Heart left ventricle (tissue), 16 donors: ENCODE measurements at places on chromosomes 2 and 18. TPM values are rescaled to one million over a fixed set of nuclear protein-coding genes. Genes with fewer than 3 reads are reported as not detected.

DSG4 gene
- total RNA-seq: not detected

SDC1 gene
- 0.66 TPM for total RNA-seq

LCT gene
- not detected for total RNA-seq

REG1A gene
- 2.8 TPM for total RNA-seq

RBM44 gene
- total RNA-seq: 0.44 TPM

MGAT5 gene
- total RNA-seq: 103 TPM

ALS2 gene
- 45.1 TPM for total RNA-seq

SLC4A3 gene
- 457 TPM for total RNA-seq

- DNase-seq: no peak
Observed at GRCh38 chr18:32262092-32262491, 72.3 kb downstream of the MEP1B start.

- no peak for DNase-seq
Observed at GRCh38 chr2:98016908-98017670, 21.3 kb upstream of the TMEM131 start.

GRCh38 chr2:29620890-29621289 lies 300.5 kb downstream of the ALK start:
- DNase-seq: no peak

- DNase-seq: no peak
Observed at GRCh38 chr2:660586-661359, 16.4 kb downstream of the TMEM18 start.

DNA sequence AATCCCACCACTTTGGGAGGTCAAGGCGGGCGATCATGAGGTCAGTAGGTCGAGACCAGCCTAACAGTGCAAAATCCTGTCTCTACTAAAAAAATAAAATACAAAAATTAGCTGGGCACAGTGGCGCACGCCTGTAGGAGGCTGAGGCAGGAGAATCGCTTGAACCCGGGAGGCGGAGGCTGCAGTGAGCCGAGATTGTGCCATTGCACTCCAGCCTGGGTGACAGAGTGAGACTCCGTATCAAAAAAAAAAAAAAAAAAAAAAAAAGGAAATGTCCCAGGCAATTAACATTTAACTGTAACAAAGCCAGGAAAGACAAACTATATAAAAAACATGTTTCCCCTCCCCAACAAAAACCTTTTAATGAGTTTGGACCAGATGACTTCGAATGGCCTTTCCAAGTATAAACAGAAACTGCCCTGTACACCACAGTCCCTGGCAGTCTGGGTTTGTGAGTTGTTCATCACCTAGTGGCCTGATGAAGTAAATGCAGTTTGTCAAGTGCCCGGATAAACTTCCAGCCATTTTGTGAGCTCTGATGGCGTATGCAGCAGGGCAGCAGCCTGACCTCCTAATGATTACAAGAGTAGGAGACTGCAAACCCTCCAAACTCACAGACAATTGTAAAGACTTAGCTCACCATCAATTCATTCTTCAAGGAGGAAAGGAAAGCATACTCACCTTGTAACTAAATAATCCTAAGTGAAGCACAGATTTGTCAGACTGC lies 16.6 kb upstream of the PCBP1 start:
- peak; percentile 81 for DNase-seq

DNA sequence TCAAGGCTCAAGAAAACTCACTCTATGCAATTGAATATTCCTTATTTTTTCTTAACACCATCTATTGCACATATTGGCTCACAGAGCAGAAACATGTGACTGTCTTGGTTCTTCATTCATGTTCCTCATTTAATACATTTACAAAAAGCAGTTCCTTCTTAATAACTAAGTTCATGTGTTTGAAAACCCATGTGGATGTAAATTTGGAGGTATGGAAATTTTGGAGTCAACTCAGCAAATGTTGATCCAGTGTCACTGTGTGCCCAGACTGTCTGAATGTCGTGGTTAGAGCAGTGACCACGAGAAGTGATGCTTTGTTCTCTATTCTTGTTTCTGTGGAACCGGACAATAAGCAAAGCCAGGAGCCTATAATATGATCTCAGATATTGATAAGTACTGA lies 299.1 kb downstream of the SETBP1 start:
- DNase-seq: no peak

DNA sequence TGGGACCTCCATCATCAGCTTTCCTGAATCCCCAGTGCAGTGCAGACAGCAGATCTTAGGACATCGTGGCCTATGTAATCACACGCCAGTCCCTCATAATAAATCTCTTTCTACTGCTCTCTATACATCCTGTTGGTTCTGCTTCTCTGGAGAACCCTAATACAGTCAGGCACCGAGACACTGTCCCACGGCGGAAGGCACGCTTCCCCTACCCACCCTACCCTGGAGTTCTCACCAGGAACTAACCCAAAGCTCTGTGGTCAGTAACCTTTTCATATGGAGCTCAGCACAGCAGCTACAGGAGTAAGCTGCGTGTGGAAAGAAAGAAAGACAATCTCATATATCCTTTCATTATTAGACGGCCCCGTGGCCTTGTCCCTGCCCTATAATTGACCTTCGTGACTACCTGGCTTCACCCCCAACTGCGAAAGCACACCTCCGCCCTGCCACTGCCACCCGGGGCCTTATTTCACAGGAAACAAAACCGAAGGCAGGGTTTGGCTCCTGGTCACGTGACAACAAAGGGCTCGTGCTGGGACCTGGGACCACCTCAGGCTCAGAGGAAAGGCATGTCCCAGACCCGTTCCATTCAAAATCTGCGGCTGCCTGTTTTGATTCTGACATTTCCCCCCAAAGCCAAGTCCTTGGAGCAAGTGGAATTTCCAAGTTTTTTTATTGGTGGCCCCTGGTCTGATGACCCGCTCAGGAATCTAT lies 99.7 kb upstream of the ODC1 start:
- no peak for DNase-seq

DNA sequence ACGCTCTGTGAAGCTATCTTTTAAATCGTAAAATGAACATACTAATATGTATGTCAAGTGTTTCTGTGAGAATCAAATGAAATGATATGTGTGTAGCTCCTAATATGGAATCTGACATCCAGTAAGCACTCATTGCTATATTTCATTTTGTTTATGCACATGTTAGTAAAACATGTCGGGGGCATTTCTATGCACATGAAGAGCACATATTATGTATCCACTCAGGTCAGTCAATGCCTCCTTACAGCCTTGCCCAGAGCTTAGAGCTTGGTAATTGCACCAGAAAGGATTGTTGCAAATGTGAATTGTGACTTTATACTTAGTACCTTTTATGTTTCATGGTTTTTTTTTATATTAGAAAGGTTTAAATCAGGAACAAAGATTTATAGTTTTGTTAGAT lies 463.7 kb upstream of the HNMT start:
- DNase-seq: no peak

DNA sequence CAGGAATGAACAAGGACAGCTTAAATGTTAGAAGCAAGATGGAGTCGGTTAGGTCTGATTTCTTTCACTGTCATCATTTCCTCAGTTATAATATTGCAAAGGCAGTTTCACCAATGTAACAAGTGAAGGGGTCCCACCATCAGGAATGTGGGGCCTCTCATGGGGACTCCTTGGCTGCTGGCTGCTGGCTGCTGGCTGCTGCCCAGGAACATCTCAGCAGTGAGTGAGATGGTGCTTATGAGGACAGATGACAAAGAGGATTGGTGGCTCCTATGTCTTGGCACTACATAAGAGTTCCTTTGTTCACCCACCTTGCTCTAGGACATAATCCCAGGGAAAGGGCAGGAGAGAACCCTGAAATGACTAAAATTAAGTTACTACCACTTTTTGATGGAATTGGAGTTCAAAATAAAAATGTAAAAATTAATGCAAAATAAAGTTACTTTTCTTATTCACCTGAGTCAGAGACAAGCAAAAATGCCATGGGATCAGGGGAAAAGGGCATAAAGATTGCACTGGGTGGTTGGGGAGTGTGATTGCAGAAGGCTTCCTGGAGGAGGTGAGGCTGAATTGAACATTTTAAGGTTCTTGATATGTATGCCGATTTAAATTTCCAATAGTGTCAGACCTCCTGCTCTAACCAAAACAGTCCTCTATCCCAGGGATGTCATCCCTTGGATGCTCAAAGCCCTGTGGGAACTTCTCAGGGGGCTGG lies 23.4 kb downstream of the TMEM177 start:
- DNase-seq: no peak

DNA sequence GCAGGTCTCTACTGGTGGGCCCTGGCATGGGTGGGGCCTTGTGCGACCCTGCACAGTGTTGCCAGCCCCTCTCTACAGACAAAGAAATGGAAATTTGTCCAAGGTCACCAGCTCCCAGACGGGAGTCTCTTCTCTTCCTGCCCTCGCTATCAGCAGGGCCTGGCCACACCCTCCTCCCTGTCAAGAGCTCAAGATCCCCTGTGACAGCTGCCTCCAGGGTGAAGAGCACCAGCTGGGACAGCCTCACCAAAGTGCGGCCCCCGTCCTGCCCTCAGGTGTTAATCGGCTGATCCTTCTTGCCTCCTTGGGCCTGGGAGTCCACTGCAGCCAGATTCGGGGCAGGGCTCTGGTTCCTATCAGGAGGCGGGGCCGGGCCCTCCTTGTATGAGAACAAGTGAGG lies 259.1 kb downstream of the TWIST2 start:
- no peak for DNase-seq

DNA sequence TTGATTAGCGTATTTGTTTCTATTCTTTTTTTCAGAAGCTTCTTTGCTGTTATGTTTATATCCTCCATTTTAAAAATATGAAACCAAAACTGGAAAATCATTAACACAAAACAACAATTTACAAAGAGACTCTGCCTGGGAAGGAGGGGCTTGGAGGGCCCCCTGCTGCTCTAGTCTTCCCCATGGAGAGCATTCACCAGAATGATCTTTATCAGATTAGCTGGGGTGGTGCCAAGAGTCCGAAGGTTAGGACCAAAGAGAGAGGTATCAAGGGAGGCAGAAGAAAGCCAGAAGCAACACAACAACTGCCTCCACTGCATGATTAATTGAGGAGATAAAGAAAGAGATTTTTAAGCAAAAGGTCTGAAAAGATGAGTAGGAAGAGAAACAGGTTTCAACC lies 218.6 kb downstream of the IRS1 start:
- DNase-seq: no peak

DNA sequence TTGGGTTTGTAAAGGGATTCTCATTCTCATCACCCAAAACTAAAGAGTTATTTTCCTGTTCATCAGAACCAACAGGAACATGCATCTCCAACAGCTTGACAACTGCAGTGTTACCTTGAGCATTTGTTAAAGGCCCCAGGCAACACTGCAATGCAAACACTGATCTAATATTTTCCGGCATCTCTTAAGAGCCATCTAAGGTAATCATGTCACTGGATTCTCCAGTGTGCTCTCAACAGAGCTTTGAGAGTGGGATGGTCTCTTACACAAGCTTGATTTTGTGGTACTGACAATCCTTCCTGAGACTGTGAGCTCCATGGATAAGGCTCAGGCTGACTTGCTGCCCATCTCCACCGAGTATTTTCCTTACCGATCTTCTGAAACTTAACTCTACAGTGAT lies 90.5 kb upstream of the ITGB6 start:
- no peak for DNase-seq

- DNase-seq: no peak
Observed at GRCh38 chr2:145412155-145412554, 892.2 kb upstream of the ZEB2 start.

DNA sequence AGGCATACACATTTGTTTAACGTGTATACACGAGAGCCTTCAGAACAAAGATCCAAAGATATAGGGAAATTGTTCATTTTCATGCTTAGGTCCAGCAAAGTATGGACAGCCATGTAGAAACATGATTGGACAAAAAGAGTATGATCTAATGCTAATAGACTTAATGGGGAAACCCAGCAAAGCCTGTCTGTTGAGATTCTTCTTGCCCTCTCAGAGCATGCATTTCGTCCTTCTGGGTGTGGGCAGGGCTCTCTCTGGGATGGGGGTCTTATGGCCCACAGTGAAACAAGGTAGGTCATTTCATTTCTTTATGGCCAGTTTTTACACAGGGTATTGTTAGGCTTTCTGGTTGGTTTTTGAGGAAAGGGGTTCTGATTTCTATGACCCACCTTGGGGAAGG lies 124.4 kb downstream of the COMMD1 start:
- no peak for DNase-seq

- no peak for DNase-seq
Observed at GRCh38 chr18:11179959-11180519, 30.7 kb upstream of the PIEZO2 start.

DNA sequence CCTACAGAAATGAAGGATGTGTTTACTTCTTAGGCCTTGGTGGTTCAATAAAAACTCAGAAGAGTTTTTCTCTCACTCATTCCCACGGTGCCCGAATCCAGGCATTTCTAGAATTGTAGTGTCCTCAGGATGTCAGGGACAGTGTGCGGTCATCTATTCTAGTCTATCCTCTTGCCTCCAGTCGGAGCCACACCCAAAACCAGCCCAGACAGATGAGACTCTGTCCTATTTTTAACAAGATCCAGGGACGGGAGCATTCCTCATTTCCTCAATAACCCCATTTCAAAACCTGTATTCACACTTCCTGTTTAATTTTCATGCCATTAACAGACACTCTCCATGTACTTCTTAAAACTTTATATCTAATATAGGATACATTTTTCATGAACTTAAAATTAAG lies 11.6 kb upstream of the RBMS1 start:
- peak; percentile 40 for DNase-seq
